ENCODE measurements at places on chromosomes 13 and 19.
A peak's percentile ranks its signal among the peaks of the same experiment; 100 is the strongest.

GRCh38 chr13:23899555-23899954 lies 2.3 kb upstream of the C1QTNF9B start:
- DNase-seq: no peak
- H3K27ac ChIP-seq: no peak overlapping the region
- no peaks in the 10 kb centered on the region for H3K36me3 ChIP-seq

DNA sequence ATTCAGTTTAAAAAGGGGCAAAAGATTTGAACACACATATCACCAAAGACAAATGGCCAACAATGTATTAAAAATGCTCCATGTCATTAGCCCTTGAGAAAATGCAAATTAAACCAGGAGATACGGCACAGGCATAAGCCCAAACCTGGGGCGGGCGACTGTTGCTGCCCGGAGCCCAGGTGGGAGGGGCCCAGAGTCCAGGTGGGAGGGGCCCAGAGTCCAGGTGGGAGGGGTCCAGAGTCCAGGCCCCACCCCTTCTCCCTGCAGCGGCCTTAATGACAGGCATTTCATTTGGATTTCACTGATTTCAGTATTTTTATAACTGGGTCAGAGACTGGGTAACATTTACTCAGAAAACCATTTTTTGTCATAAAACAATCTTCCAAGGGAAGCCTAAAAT lies 78.2 kb downstream of the RASA3 start:
- peaks cover 29% of the 10 kb centered on the region for H3K36me3 ChIP-seq
- no peak overlapping the region for H3K4me3 ChIP-seq
- no peaks in the 10 kb centered on the region for H3K27me3 ChIP-seq
- H3K27ac ChIP-seq: no peak overlapping the region
- DNase-seq: no peak

GRCh38 chr13:112814905-112815585 lies 125.2 kb downstream of the ATP11A start:
- H3K4me1 ChIP-seq: no peaks in the 10 kb centered on the region
- no peak overlapping the region for H3K4me3 ChIP-seq
- H3K27me3 ChIP-seq: no peaks in the 10 kb centered on the region
- no peak for DNase-seq

- H3K27me3 ChIP-seq: no peaks in the 10 kb centered on the region
- no peak overlapping the region for H3K4me3 ChIP-seq
- no peak overlapping the region for H3K27ac ChIP-seq
Measured at GRCh38 chr19:33465371-33465770, 56.2 kb downstream of the PEPD start.

DNA sequence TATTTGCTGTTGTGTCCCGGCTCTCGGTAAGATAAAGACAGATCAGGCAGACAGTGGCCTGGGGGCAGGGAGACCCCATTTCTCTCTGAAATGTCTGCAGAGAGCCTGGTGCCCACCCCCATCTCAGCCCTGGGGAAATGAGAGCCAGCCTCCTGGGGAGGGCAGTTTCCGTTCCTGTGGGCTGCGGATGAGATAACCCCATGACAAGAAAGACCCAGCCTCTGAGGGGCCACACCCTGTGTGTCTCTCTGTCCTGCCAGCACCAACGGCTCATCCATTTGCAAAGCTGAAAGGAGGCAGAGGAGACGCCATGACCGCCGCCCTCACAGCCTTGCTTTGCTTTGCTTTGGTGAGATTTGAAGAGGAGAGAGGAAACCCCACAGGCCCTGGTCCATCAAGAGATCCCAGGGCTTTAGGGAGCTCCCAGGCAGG lies 28.1 kb upstream of the KIR3DL3 start:
- H3K27ac ChIP-seq: no peak overlapping the region
- H3K27me3 ChIP-seq: no peaks in the 10 kb centered on the region
- DNase-seq: no peak

GRCh38 chr13:36251526-36251925 lies 37.2 kb upstream of the SOHLH2 start:
- no peak overlapping the region for H3K27ac ChIP-seq
- no peak for DNase-seq
- H3K4me1 ChIP-seq: no peaks in the 10 kb centered on the region
- no peak overlapping the region for H3K4me3 ChIP-seq

- H3K36me3 ChIP-seq: no peaks in the 10 kb centered on the region
- no peak overlapping the region for H3K4me3 ChIP-seq
- no peaks in the 10 kb centered on the region for H3K4me1 ChIP-seq
- no peak overlapping the region for H3K27ac ChIP-seq
- H3K27me3 ChIP-seq: no peaks in the 10 kb centered on the region
- DNase-seq: no peak
Measured at GRCh38 chr13:89968470-89968869, 1379.0 kb upstream of the MIR17HG start.

- no peaks in the 10 kb centered on the region for H3K27me3 ChIP-seq
- peaks cover 6% of the 10 kb centered on the region for H3K36me3 ChIP-seq
- H3K4me1 ChIP-seq: no peaks in the 10 kb centered on the region
- no peak for DNase-seq
- H3K4me3 ChIP-seq: no peak overlapping the region
- H3K27ac ChIP-seq: peak overlapping the region; percentile 25
Measured at GRCh38 chr13:46686171-46686570, 110.8 kb downstream of the ESD start.

- peaks cover 17% of the 10 kb centered on the region for H3K36me3 ChIP-seq
- H3K4me1 ChIP-seq: no peaks in the 10 kb centered on the region
- H3K27me3 ChIP-seq: no peaks in the 10 kb centered on the region
- no peak for DNase-seq
Measured at GRCh38 chr19:48123907-48124651, 13.5 kb upstream of the PLA2G4C start.

- no peak for DNase-seq
- H3K36me3 ChIP-seq: no peaks in the 10 kb centered on the region
- H3K27ac ChIP-seq: no peak overlapping the region
- no peaks in the 10 kb centered on the region for H3K27me3 ChIP-seq
- H3K4me3 ChIP-seq: peak overlapping the region; percentile 91
- no peaks in the 10 kb centered on the region for H3K4me1 ChIP-seq
Measured at GRCh38 chr19:14530506-14530905, 1.1 kb downstream of the TECR start.

- no peak overlapping the region for H3K27ac ChIP-seq
- no peaks in the 10 kb centered on the region for H3K27me3 ChIP-seq
- no peaks in the 10 kb centered on the region for H3K4me1 ChIP-seq
- DNase-seq: no peak
Measured at GRCh38 chr13:83298617-83299016, 583.7 kb downstream of the SLITRK1 start.

GRCh38 chr13:99366075-99366987 lies 59.1 kb upstream of the GPR183 start:
- no peak overlapping the region for H3K27ac ChIP-seq
- H3K27me3 ChIP-seq: no peaks in the 10 kb centered on the region
- H3K4me1 ChIP-seq: no peaks in the 10 kb centered on the region
- no peak overlapping the region for H3K4me3 ChIP-seq

DNA sequence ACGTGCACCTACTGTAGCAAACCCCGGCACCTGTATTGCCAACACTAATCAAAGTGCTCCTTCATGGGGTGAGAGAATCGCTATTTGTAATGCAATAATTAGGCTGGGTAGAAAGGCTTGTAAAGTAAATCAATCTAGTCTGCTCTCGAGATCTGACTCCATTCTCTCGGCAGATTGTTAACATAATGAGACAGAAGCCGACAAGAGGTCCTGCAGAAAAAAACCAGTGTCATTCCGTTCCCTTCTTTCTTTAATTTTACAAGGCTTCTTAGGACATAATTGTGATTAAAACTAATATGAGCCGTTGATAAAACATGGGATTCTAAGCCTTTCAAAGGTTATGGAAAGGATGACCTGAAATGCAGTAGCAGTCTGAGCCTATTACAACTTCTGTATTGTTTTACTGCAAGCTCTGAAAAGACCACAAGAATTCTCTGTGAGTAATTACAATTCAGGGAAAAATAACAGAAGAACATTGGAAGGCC lies 530.0 kb downstream of the PCDH9 start:
- no peaks in the 10 kb centered on the region for H3K4me1 ChIP-seq
- no peaks in the 10 kb centered on the region for H3K36me3 ChIP-seq
- H3K4me3 ChIP-seq: no peak overlapping the region
- no peaks in the 10 kb centered on the region for H3K27me3 ChIP-seq
- no peak overlapping the region for H3K27ac ChIP-seq
- DNase-seq: no peak

DNA sequence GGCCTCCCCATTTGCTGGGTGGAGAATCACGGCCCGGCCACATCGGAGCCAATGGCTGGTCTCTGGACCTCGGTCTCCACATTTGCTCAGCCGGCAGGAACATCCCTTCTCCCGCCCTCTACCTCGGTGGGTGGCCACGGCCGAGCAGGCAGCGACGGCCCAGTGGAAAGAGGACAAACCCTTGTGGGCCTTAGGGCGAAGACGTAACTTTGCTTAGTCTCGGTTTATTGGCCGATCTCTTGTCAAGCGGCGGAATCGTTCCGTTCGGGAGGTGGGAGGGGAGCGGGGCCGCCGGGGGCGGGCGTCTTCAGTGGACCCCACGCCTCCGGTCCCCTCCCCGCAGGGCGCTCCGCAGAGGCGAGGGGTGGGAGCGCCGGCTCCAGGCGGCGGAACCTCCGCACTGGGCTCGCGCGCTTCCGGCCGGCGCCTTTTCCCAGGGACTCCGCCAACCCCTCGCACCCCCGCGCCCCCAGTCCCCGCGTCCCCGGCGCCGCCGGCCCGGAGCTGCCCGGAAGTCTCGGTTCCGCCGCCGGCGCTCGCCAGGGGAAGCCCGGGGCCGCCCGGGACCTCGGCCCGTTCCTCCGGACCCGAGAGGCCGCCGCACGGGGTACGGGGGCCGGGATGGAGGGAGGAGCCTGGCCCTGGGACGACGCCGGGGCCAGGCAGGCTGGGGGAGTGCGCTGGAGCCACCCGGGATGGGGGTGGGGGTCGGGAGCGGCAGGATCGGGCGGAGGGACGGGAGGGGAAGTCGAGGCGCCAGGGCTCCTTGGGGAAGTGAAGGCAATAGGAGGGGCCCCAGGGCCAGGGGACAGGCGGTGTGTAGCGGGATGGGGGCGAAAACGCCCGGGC lies at the start of gene ZNF580:
ZNF580 (plus strand) TSS at position 426 of the 849 bp plus-strand sequence. CDS start 1,507 bp downstream, outside the sequence.
- no peak for DNase-seq
- peaks cover 10% of the 10 kb centered on the region for H3K36me3 ChIP-seq
- H3K4me3 ChIP-seq: peak within 1 kb of the TSS; percentile 66
- H3K27ac ChIP-seq: peak within 1 kb of the TSS; percentile 98
- H3K4me1 ChIP-seq: peaks cover 41% of the 10 kb centered on the region

DNA sequence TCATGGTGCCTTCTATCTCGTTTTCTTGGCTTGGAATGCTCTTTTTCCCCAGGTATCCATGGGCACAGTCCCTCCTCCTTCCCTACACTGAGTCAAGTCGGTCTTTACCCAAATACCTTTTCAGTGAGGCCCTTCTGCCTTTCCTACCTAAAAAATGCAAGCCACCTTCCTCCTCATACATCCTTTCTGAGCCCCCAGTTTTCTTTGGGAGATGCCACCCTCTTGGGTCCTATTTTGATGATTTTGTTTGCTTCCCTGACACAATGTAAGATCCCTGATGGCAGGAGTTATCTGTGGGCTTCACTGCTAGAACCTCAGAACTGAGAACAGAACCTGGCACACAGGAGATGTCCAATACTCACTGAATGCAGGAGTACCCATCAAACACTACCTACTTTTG lies 22.3 kb downstream of the NLRP13 start:
- no peaks in the 10 kb centered on the region for H3K36me3 ChIP-seq
- no peaks in the 10 kb centered on the region for H3K4me1 ChIP-seq
- no peaks in the 10 kb centered on the region for H3K27me3 ChIP-seq
- no peak overlapping the region for H3K4me3 ChIP-seq

- DNase-seq: no peak
- H3K4me1 ChIP-seq: no peaks in the 10 kb centered on the region
- no peak overlapping the region for H3K27ac ChIP-seq
- no peaks in the 10 kb centered on the region for H3K27me3 ChIP-seq
- H3K36me3 ChIP-seq: no peaks in the 10 kb centered on the region
Measured at GRCh38 chr19:29376855-29377354, 148.9 kb upstream of the VSTM2B start.

DNA sequence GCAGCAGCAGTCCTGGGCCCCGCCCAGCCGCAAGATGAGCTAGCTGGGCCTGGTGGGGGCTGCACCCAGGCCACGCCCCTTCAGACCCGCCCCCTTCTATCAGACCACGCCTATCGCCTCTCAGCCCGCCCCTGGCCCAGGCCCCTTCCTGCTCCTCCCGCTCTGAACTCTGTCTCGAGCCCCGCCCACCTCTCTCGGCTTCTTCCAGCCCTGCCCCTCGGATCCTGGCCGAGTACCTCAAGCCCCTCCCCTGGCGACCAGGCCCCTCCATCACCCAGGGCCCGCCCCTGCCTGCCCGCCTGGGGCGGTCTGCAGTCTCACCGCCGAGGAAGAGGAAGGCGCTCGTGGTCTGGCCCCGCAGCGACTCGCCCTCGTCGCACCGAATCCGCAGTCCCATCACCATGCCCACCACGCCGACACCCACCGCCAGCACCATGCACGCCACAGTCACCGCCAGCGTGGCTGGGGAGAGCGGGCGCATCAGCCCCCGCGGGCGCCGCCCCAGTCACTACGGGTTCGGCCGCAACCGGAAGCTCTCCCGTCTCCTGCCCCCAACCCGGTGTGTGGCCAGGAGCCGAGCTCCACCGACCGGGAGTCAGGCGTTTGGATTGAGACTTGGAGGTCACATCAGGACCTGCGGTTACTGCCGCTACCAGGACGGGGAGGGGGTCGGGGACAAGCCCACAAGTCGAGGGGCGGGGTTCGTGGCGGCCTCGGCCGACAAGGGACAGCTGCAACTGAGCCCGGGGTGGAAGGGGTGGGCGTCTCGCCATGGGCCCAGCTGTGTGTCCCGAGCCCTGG lies 1.0 kb downstream of the CLDND2 start:
- peak overlapping the region; percentile 82 for H3K4me3 ChIP-seq
- peak overlapping the region; percentile 94 for H3K27ac ChIP-seq
- H3K27me3 ChIP-seq: no peaks in the 10 kb centered on the region
- H3K4me1 ChIP-seq: peaks cover 12% of the 10 kb centered on the region
- no peaks in the 10 kb centered on the region for H3K36me3 ChIP-seq

DNA sequence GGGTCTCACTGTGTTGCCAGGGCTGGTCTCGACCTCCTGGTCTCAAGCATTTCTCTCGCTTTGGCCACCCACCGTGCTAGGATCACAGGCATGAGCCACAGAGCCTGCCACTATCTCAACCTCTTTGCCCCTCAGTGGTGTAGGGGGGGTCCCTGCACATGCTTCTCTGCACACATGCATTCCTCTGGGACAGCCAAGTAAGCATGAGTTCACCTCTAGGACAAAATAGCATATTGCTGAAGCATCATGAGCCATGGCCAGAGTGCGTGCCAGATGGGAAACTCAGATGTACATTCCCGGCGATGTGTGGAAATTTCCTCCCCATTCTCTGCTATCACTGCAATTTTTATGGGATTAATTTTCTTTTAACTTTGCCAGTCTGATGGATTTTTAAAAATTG lies 23.1 kb downstream of the CHAF1A start:
- H3K27me3 ChIP-seq: no peaks in the 10 kb centered on the region
- no peaks in the 10 kb centered on the region for H3K4me1 ChIP-seq
- DNase-seq: no peak
- no peaks in the 10 kb centered on the region for H3K36me3 ChIP-seq
- H3K27ac ChIP-seq: no peak overlapping the region
- no peak overlapping the region for H3K4me3 ChIP-seq
